H7 (cell line): ENCODE measurements at places on chromosomes 1 and 21. TPM values are rescaled to one million over a fixed set of nuclear protein-coding genes. Genes with fewer than 3 reads are reported as not detected.
A peak's percentile ranks its signal among the peaks of the same experiment; 100 is the strongest.

The PLEKHN1 gene
- 1.6 and 2.0 TPM in 2 replicates for total RNA-seq

The SPATC1L gene
- 35.5 and 41.5 TPM in 2 replicates for total RNA-seq

The TSPAN1 gene
- total RNA-seq = not detected in 2 replicates

The CNR2 gene
- total RNA-seq = not detected in 2 replicates

The NPR1 gene
- total RNA-seq = 8.7 and 10.7 TPM in 2 replicates

The SMYD2 gene
- total RNA-seq = 24.5 and 26.4 TPM in 2 replicates

The STIL gene
- total RNA-seq = 55.5 and 61.9 TPM in 2 replicates

The GALNT2 gene
- total RNA-seq = 99.1 and 105 TPM in 2 replicates

The IL19 gene
- not detected in 2 replicates for total RNA-seq

The HSF2BP gene
- 0.52 and 0.85 TPM in 2 replicates for total RNA-seq

The C1orf87 gene
- total RNA-seq = not detected in 2 replicates

The TFAP2E gene
- total RNA-seq = 0.94 and 2.2 TPM in 2 replicates

The CADM3 gene
- total RNA-seq = 2.1 and 4.1 TPM in 2 replicates

The EMC1 gene
- 58.6 and 65.5 TPM in 2 replicates for total RNA-seq

DNA sequence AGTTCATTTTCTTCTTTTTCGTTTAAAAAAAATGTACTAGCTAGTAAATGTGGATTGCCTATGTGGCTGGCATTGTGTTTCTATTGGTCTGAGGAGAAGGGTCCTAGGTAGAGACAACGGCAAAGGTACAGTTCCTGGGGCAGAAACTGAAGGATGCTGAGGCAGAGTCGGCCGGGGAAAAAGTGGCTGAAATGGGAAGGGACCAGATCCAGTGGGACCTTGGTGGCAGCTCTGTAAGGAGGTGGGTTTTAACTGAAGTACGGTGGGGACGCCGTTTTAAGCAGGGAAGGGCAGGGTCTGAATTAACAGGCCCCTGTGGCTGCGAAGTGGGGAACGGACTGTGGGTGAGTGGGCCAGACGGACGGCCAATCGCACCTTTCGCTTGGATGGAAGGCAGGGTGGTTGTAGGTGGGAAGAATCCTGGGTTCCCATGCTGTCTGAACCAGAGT lies 420 bp upstream of the VPS13D start:
- DNase-seq = no peak

DNA sequence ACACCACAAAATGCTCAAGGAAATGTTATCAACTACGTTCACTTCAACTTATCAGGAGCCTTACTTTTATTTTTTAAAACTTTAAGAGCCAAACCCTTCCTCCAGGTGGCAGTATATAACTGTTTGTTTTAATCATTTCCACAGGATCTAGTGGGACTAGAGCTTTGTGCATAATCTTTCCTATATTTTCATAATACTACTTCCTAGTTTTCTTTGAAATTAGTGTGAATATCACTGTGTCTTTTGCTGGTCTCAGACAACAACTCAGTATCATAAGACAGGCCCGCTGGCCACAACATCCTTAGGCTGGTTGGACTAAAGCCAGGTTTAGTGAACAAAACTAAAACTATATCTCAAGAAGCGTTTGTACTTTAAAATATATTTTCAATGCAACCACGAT lies 145.5 kb downstream of the TIAM1 start:
- peak; percentile 30 for DNase-seq

GRCh38 chr1:112904071-112904830 lies 51.7 kb downstream of the SLC16A1 start:
- DNase-seq = no peak

GRCh38 chr1:1906185-1907097 lies 8.6 kb upstream of the CALML6 start:
- DNase-seq = peak; percentile 94

DNA sequence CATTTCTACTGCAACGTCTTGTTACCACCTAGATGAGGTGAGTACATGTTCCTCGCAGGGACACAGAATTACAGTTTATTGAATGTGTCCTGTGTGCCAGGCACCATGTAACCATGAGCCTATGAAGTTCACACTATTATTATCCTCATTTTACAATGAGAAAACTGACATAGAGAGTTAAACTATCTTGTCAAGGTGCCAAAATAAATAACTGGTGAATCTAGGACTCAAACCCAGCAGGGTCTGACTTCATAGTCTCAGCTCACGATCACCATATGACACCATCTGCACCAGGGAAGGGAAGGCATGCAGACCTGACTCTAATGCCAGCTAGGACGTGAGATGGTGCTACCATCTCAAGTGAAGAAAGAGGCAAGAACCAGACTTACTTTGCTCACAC lies 2.4 kb downstream of the SELE start:
- DNase-seq = no peak

DNA sequence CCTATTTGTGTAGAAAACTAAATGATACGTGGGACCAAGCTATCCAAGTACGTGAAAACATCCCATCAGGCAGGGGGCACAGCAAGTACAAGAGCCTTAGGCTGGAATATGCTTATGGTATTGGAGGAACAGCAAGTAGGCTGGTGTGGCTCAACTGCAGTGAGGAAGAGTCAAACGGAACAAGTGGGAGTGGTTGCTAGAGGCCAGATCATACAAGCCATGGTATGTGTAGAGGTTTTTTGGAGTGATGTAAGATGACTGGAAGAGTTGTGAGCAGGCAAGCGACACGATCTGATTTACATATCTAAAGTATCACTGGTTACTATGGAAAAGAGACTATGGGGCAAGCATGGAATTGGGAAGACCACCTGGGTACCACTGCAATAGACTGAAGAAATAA lies 27.8 kb downstream of the ELK4 start:
- DNase-seq = no peak

GRCh38 chr21:33687634-33688033 lies 45.3 kb downstream of the ITSN1 start:
- no peak for DNase-seq

- no peak for DNase-seq
Measured at GRCh38 chr1:89957107-89957506, 37.8 kb upstream of the ZNF326 start.

GRCh38 chr21:15870819-15871218 lies 141.0 kb downstream of the USP25 start:
- no peak for DNase-seq

GRCh38 chr1:225713281-225713680 lies 60.4 kb upstream of the ENAH start:
- no peak for DNase-seq

GRCh38 chr1:176243746-176244145 lies 36.7 kb upstream of the COP1 start:
- DNase-seq = no peak

DNA sequence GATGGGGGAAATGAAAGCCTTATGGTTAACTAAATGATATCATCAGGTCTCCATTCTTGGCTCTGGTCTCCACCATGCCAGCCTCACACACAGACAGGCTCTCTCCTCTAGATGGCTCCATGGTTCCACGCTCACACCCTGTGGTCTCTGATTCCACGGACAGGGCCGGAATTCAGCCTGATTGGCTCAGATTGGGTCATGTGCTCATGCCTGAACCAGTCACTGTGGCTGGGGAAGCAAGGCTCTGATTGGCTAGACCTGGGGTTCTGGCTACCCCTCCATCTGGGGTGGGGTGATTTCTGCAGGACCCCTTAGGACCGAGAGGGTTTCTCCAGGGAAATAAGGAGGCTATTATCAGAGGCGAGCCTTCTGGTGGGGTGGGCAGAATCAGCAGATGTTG lies 277.0 kb downstream of the PTPRU start:
- DNase-seq = peak; percentile 81

DNA sequence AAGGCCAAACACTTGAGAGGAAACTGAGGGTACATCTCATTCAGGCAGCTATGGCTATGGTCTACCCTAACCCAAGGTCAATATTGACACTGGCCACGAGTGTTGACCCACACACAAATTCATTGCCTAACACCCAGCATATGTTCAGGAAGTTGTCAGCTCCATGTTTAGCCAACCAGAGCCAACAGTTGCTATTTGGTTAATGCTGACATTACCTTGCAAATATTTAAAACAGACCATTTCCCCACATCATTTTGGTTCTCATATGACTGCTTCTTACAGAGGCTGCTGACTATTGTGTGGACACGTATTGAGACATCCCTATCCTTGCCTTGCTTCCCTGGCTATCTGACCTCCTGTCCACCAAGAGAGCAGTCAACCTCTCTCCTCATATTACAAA lies 97.3 kb downstream of the LMX1A start:
- no peak for DNase-seq

DNA sequence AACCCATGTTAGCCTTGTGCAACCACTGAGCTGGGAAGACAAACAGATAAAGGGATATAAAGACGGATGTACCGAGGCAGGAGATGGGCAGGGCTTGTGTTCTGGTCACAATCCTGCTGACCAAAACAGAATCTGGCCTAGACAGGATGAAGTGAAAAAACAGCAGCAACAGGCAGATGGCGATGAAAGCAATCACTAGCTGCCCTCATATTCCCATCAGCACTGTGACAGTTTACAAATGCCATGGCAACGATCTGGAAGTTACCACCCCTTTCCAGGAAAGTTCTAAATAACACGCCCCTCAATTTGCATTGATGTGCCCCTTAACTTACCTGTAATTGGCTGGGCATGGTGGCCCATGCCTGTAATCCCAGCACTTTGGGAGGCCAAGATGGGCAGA lies 40.6 kb upstream of the CD46 start:
- peak; percentile 46 for DNase-seq

- no peak for DNase-seq
Measured at GRCh38 chr21:16407403-16408240, 677.8 kb downstream of the USP25 start.

DNA sequence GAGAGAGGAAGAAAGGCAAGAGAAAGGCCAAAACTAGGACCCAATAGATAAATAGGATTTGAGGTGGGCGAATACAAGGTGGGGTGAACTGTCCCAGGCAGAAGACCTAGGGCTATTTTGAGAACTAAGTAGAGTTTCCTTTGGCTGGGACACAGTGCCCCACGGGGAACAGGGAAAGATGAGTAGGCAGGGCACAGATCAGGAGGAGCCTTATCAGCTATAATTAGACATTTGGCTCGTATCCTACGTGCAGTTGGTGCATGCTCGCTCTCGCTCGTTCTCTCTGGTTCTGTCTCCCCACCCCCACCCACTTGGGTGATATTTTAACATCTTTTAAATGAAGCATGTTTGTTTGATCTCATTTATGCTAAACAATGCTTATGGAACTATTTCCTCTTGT lies 235.0 kb upstream of the JUN start:
- DNase-seq = no peak

DNA sequence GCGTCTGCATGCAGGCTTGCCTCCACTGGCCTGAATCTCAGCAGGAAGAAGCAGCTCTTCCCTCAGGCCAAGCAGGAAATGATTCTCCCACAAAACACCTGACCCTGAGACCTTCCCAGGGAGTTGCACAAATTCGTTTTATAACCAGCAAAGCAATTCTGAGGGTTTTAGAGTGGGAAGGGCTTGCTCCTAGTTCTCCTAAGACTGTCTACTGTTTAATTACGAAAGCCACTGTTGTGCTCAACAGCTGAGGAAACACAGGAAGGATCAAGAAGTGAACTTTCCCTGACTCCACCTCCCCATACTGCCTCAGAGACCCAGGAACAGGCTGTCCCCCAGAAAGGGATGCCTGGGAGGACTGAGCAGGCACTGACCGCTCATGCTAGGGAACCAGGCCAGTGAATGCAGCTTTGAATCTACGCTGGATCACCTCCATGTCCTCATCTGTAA lies 37.0 kb upstream of the PUM1 start:
- DNase-seq = no peak

GRCh38 chr21:41321211-41321907 lies 4.8 kb downstream of the FAM3B start:
- DNase-seq = no peak

- DNase-seq = no peak
Measured at GRCh38 chr1:247266053-247266452, 10.2 kb downstream of the VN1R5 start.

GRCh38 chr1:7012461-7012924 lies 227.2 kb downstream of the CAMTA1 start:
- DNase-seq = peak; percentile 15

- peak; percentile 58 for DNase-seq
Measured at GRCh38 chr1:177256153-177257075, 85.7 kb downstream of the BRINP2 start.

- DNase-seq = no peak
Measured at GRCh38 chr1:201185527-201186128, 5.0 kb upstream of the IGFN1 start.

GRCh38 chr1:28002600-28002999 lies 42.8 kb downstream of the XKR8 start:
- DNase-seq = no peak

DNA sequence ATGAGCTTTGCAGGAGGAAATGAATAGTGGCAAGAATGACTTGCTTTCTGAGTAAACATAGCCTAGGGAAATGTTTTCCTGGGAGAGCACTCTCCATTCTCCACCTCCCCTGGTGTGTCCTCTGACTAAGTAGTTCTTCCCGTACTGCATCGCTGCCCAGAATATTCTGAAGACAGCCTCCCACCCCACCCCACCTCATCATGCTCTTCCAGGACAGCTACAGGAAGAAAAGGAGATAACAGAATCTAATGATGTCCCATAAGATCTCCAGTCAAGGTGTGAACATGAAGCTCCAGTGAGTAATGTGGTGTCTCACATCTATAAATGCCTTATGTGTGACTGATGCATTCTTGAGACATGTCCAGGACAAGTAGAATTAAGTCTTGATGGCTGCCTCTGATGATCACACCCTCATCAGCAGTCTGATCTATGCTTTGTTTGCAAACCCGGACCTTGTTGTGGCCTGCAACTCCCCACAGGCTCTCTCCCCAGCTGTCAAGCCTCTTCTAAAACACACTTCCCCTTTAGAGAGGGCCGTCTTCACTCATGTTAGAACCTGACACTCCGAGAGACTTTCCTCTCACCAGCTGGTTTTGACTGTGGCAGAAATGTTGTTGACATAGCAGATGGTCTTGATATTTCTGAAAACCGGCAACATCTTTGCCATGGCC lies 183.0 kb downstream of the CYYR1 start:
- DNase-seq = no peak

DNA sequence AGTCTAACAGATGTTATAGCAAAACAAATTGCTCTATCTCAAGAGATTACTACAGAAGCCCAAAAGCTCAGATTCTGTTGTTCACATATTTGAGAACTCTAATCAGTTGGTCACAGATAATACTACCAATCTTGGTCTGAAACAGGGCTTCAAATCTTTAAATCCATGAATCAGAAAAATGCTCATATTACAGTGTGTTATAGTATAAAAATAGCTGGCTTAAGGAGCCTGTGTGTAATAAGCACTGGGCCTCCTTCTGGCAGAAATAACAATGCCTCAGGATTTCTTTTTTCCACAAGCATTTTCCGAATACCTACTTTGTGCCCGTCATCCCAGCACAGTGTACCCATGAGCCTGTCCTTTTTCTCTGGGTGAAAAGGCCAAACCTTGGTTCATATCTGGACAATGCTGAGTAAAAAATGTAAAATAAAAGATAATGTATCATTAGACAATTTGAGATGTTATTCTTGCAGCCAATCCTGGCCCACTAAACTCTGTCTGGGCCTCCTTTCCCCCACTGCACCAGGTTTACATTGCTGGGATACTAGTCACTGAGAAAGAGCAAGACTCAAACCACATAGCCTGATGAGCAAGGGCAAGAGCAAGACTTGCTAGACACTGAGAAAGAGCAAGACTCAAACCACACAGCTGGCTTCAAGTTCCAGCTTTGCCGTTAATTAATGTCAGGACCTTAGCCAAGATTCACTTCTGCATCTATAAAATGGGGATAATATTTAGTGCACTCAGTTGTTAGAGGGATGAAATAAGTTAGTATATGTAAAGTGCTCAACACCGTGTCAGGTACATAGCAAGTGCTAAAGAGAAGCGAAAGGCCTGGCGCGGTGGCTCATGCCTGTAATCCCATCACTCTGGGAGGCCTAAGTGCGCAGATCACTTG lies 17.0 kb upstream of the ADAR start:
- no peak for DNase-seq
